ENCODE measurements at places on chromosomes 2 and 18. TPM values are rescaled to one million over a fixed set of nuclear protein-coding genes. Genes with fewer than 3 reads are reported as not detected.

ADAM23 gene
- not detected for polyA plus RNA-seq

DNA sequence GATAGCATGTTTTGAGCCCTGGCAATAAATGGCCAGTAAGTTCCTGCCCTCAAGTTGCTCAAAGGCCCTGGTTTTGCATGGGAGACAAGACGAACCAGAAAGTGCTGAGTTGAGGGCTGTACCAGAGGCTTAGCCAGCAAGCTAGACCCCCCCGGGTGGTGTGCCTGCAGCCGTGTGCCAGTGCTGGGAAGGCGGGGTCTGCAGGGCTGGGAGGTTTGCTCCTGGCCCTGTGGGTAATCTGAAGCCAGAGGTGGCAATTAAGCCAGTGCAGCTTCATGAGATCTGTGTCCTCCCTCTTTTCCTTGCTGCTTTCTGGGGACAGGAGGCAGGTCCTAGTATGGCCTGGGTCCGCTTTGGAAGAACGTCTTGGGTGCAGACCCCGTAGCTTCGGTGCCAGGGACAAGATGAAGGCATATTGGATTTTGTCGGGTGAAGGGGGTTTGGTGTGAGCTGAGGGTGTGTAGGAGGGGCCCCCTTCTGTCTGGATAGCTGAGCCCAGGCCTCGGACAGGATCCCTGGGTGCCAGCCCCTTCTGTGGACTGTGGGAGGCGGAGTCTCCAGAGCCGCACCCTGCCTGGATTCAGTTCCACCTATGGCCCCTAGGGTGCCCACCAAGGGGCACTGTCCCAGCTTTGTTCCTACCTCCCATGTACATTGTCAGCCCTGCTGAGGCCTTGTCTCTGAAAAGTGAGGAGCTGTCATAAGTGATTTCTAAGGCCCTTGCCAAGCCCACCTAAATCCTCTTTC lies 15.6 kb downstream of the ATOH8 start:
- DNase-seq, result no peak

GPR39 gene
- not detected for polyA plus RNA-seq

DNA sequence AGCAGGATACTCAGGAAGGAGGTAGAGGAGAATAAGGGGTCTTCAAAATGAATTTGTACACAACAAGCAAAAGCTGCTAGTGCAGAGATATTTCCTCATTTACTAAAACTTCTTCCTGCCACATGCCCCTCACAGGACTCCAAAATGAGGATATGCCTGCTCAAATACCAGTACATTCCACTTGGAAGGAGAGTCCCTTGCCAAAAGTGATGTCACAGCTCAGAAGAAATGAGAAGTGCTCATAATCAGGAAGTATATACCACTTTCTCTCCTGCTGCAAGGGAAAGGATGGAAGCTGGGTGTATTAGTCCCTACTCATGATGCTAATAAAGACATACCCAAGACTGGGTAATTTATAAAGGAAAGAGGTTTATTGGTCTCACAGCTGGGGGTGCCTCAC lies 87.7 kb upstream of the FSHR start:
- no peak for DNase-seq

DNA sequence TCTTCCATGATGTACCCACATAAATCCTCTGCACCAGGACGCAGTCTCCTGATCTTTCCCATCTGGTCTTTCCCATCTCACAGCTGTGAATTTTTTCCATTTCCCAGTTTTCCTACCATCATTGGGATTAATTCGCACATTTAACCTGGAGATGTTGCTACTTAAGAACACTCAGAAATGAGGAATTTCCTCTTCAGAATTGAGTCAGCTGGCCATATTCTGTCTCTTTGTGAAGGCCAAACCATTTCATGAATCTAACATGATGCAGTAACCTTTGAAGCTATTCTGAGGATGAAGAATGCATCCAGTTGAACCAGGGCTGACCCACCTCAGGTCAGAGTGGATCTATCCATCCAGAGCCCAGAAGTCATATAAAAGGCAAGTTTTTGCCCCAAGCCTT lies 326.8 kb downstream of the SETBP1 start:
- no peak for DNase-seq

GRCh38 chr2:25790074-25790790 lies 88.1 kb downstream of the ASXL2 start:
- DNase-seq, result peak; percentile 27

- DNase-seq, result no peak
Observed at GRCh38 chr2:102303589-102303988, 7.8 kb upstream of the IL1RL1 start.

DNA sequence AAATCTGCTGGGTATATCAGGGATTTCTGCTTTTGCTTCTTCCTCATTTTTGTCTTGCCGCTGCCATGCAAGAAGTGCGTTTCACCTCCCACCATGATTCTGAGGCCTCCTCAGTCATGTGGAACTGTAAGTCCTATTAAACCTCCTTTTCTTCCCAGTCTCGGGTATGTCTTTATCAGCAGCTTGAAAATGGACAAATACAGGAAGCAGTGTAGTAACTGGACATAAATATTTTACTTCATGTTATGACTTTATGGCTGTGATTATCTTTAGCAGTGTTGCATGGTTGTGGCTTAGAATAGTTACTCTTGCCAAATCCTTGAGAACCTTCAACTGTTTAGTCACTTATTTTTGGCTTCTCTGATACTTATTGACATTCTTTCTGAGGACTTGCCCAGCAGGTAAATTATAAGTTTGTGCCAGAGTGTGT lies 66.2 kb upstream of the DLX2 start:
- DNase-seq, result no peak

- no peak for DNase-seq
Observed at GRCh38 chr2:80403081-80403480, 98.5 kb upstream of the LRRTM1 start.

DNA sequence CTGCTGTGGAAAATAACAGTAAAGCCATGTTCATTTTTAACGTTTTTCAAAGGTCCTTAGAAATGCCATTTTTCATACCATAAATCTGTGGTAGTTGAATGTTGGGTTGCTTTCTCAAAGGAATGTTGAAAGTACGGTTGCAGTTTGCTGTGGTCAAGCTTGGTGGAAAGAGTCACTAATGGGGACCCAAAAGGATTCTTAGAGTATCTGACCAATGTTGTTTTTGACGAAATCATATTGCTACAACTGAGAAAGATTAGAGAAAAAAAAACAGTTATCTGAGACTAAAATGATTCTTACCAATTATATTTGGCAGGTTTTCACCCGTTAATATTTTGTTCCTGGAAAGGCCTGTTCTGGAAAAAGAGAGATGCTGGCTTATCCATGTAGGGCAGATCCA lies 439.5 kb upstream of the ETAA1 start:
- no peak for DNase-seq

MBD5 gene
- 12.8 TPM for polyA plus RNA-seq

FBXO41 gene
- 1.1 TPM for polyA plus RNA-seq

DNA sequence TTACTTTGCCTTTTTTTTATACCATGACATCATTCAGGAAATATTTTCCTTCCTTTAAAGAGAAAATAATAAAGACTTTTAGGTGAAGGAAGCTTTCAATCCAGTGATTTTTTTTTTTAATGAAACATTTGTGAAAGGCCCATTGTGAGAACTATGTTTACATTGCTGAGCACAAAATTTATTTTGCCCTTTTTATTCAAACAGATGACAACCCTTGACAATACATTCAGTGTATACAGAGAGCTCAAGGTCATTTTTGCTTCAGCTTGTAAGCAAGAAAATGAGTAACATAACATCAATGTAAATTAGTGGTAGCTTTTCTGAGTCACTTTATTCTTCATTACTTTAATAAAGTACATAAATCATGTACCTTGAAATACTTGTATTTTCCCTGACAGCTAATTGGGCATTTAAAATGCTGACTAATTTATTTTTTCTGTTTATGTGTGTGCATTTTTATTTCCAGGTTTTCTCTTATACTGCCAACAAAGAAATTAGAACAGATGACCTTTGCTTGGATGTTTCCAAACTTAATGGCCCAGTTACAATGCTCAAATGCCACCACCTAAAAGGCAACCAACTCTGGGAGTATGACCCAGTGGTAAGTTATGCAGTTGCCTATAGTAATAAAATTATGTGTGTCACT lies 121.6 kb downstream of the GALNT1 start:
- DNase-seq, result no peak

RIOK3 gene
- 60.7 TPM for polyA plus RNA-seq

- no peak for DNase-seq
Observed at GRCh38 chr2:204645018-204645773, 99.9 kb downstream of the PARD3B start.

- no peak for DNase-seq
Observed at GRCh38 chr2:112035786-112036185, 19.3 kb upstream of the TMEM87B start.

Measured in CD4-positive, CD25-positive, alpha-beta regulatory T cell (primary cell).